ENCODE measurements at places on chromosomes 4 and X.

- DNase-seq = no peak
Observed at GRCh38 chr4:30718021-30718542, 2.1 kb upstream of the PCDH7 start.

- DNase-seq = no peak
Observed at GRCh38 chr4:121674696-121675095, 22.1 kb downstream of the ANXA5 start.

- DNase-seq = peak; percentile 48
Observed at GRCh38 chr4:88753658-88754571, 56.3 kb upstream of the NAP1L5 start.

DNA sequence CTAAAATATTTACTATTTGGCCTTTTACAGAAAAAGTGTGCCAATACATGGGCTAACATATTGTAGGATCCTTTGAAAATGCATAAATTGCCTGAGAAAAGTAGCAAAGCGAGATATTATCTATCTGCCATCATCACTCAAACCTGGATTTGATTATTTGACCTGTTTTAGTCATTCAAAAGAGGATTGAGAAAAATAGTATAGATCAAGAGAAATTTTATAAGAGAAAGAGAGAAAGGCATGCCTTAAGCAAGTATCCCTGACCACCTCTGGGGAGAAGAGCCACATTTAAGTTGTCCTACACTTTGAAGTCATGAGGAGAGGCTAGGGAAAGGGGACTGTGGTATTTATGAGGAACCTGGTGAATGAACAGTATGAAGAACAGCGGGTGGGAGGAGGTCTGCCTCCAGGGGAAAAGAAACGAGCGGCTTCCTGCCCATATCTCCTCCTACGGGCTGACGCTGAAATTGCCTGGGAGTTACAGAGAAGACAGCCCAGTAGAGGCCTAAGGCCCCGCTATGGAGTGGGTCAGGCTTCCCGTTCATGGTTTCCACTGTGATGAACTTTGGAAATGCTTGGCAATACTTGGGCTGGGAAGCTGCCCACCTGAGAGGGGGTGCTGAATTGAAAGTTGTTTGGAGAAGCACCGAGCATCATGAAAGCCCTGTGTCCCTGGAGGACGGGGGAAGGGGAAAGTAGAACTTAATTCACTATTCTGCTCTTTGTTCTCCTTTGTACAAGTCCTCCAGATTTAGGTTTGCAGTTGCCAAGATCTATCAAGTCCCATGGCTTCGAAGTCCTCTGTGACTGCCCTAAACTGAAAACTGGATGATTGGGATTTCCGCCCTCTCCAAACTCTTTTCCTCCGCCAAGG, 106.9 kb upstream of the ACSL4 start:
- DNase-seq = no peak

DNA sequence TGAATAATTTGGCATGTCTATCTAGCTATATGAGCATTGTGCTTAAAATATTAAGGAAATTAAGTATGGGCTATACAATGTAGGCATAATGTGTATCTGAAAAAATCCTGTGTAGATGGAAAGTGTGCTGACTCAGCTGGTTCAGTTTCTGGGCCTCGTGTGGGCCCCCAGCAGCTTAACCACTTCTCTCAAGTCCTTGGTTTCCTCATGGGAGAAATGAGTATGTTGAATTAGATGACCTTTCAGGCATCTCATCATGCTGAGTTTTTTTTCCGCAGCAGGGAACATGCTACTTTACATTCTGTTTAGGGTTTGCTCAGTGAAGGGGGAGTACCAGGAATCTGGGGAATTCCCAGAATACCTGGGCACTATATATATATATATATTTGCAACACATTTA, 30.5 kb downstream of the RHOH start:
- DNase-seq = no peak

GRCh38 chr4:64882311-64883086, 473.2 kb upstream of the TECRL start:
- DNase-seq = no peak

- DNase-seq = no peak
Observed at GRCh38 chr4:87193958-87194675, 26.3 kb downstream of the KLHL8 start.

- no peak for DNase-seq
Observed at GRCh38 chr4:99457270-99457669, 22.1 kb upstream of the ADH7 start.

DNA sequence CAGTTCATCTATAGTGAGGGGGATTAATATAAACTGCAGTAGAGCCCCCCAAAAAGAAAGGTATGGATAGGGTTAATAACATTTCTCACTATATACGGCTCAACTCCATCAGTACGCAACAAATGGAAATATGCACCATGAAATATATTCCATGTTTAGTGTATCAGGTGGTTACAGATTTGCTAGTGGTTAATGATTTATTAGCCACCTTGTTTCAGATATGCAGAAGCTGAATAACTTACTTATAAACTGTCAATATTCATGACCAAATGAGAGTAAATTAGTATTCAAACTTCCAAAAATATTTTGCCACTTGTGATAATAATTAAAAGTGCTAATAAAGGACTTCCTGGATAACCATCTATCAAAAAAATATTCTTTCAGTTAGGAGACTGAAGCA, 14.8 kb downstream of the AMTN start:
- no peak for DNase-seq

DNA sequence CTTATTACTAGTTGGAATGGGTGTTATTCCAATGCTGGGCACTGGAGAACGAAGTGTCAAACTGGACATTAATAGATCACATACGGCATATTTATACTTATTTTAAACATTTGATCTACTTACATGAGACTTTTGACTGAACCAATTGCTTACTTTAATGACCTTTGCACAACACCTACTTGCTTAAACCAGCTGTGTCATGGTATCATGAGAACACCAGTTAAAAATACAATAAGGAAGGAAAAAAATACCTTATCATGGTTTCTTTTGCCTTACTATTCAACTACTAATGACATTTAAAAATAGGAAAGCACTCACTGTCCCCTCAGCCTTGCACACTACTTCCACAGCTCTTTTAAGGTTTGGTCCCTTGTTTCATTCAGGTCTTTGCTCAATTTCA, 146.9 kb downstream of the FAM13A start:
- DNase-seq = no peak

GRCh38 chr4:92399032-92399431, 95.3 kb downstream of the GRID2 start:
- no peak for DNase-seq

DNA sequence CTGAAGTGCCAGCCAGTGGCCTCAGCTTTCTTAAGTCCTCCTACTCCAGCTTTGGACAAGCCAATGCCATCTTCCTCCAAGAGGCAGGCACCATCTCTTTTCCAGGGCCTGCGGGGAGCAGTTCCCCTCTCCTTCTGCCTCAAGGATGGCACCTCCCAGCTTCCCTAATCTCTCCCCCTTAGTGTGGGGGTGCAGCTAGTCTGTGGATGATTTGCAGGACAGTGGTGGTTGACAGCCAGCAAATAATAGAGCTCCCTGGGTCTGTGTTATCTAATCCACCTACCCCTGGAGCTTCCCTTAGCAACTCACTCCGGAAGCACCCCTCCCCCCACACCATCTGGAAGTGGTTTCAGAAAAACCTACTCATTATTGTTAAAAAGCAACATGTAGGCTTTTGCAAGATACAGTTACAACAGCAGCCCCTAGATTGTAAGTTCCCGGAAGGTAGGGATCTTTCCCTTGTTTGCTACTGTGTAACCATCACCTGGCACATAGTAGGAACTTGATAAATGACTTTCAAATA, 247.1 kb downstream of the BCOR start:
- DNase-seq = no peak

GRCh38 chr4:111793433-111794091, 351.7 kb upstream of the FAM241A start:
- DNase-seq = no peak

GRCh38 chrX:13956998-13957397, 72.7 kb downstream of the GEMIN8 start:
- DNase-seq = no peak

GRCh38 chrX:11439846-11440245, 146.6 kb downstream of the AMELX start:
- DNase-seq = no peak

- DNase-seq = no peak
Observed at GRCh38 chrX:65871671-65872311, 168.1 kb downstream of the VSIG4 start.

DNA sequence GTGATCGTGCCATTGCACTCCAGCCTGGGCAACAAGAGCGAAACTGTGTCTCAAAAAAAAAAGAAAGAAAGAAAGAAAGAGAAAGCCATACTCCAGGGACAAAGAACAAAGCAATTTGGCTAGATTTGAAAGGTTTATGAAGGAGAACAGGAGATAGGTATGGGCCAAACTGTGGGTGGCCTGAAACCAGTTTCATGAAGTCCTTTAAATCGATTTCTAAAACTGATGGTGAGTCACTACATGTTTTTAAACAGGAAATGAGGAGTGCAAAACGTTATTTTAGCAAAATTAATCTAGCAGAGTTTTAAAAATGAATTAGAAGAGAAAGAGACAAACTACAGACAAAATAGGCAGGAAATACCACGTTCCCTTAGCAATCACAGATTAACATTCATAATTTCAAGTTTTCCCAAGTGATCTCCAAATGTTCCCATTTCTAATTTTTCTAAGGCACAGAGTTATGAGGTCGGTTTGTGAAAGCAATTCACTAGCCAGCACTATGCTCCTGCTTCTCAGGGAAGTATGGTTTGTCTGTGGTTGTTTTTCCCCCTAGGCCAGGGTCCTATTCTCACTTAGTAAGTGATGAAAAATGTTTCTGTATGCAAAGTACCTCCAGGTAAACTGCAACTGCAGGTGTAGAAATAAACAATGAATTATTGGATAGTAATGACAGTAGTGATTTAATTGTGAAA, 190.6 kb downstream of the PPP3CA start:
- no peak for DNase-seq

DNA sequence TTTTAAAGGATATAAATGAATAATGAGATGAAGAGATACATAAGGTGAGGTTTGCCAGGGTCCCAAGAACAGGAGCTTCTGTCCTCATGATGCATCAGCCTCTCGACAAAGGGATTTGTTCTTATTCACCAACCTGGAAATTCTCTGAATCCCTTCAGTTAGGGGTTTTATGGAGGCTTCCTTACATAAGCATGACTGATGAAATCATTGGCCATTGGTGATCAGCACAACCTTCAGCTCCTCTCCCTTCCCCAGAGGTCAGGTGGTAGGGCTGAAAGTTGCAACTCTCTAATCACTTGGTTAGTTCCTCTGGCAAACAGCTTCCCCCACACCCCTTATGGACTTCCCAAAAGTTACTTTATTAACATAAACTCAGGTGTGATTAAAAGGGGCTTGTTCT, 222.0 kb downstream of the SPRY1 start:
- DNase-seq = peak; percentile 57

DNA sequence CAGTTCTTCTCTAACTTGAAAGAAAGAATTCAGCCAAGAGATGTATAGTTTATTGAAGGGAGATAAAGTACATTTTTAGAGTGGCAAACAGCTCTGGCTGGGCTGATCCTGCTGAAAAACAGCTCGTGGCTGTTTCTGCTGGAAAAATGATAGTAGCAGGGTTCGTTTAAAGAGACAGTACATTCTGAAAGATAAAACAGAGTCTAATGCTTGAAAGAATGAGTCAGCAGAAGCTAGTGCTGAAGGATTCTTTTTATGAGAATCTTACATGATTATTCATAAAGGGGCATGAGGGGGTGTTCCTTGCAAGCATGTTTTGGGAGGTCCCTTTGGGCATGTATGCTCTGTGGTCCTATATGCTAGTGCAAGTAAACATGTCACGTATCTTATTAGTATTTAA, 790.0 kb downstream of the PCDH18 start:
- DNase-seq = no peak

DNA sequence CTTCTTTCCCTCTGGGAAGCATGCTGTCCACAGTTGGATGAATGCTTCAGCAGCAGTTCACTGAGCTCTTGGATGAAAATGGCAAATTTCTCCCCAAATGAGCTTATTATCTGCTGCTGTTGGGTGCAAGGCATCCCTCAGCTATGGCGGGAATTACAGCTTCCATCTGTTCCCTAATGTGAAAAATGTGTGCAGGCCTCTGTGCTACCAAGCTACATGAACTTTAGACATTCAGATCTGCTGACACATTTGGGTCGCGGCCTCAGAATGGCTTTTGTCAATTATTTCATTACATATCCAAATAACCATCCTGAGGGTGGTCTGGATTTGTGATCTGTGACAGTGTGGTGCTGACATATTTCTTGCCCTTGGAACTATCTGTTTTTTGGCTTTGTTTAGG, 119.5 kb upstream of the SCML1 start:
- DNase-seq = peak; percentile 24

- no peak for DNase-seq
Observed at GRCh38 chrX:12234534-12235329, 96.5 kb downstream of the FRMPD4 start.

DNA sequence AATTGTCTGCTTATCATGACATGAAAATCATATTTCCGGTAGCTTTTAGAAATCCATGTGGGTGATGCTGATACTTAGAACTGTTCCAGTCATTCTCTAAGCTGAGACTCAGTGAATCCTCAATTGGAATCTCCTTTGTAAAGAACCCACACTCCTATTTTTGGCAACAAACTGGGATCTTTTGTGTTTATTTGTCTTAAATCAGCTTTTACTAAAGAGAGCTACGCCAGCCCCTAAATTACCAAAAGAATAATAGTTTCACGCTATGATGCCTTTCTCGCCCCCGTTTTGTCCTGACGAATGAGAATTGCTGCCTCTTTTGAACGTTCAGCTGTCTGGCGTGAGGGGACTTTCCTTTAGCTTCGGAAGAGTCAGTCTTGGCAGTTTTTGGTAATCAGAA, 195.9 kb downstream of the SHOX start:
- DNase-seq = no peak

DNA sequence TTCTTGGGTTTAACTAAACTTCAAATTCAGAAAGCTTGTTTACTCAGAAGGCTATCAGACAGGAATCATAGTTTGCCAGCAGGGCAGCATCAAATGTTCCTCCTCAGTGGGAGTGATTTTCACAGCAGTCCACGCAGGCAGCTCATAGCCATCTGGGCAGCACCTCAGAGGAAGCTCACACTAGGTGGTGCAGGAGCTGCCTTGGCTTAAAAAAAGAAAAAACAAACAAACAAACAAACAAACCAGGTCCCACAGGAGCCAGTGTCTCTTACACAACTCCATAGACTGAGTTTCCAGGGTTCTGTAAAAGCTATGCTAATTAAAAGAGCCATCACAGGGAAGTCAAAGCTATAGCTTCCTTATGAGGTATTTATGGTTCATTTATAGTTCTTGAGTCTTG, 10.5 kb upstream of the KLHL5 start:
- peak; percentile 64 for DNase-seq

- DNase-seq = no peak
Observed at GRCh38 chr4:18113710-18114331, 92.3 kb upstream of the LCORL start.

- no peak for DNase-seq
Observed at GRCh38 chr4:47650584-47651130, 165.6 kb downstream of the ATP10D start.

GRCh38 chr4:6539009-6539764, 35.8 kb upstream of the MAN2B2 start:
- no peak for DNase-seq

DNA sequence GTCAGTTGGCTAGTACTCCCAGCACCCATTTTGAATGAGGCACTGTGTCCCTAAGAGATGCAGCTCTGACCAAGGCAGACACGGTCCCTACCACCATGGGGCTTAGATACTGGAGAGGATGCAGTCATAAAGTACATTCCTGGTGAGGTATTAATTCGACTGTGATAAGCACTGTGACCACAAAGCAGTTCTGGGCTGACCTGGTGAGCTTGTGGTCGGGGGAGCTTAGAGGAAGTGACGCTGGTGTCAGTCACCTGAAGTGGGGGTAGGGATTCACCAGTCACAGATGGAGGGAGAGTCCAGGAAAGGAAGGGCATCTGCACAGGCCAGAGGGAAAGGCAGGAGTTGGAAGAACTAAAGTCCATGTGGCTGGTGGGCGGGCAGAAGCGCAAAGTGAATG, 15.8 kb upstream of the CLTRN start:
- no peak for DNase-seq

Data from cerebellar cortex (tissue), 1 donor.